CD4-positive, alpha-beta T cell treated with Interleukin-2 at 100 ng/mL for 4 hours (primary cell): ENCODE measurements at places on chromosomes 2 and 18.

GRCh38 chr2:64065516-64065915, 46.3 kb upstream of the VPS54 start:
- no peak for DNase-seq

DNA sequence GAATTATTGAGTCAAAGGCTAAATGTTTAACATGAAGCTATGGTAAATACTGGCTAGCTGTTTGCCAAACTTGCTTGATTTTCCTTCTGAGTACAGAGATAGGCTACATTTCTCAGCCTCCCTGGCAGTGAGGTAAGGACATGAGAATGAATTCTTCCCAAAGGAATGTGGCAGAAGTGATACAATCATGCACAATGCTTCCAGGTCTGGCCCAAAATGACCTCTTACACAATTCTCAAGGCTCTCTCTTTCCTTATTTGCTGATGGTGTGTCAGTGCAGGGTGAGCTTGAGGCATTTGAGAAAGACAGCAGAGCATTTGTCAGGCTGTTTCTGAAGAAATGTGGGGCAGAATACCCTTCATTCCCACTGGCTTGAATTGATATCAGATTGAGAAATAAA, 95.6 kb upstream of the NABP1 start:
- DNase-seq = no peak

DNA sequence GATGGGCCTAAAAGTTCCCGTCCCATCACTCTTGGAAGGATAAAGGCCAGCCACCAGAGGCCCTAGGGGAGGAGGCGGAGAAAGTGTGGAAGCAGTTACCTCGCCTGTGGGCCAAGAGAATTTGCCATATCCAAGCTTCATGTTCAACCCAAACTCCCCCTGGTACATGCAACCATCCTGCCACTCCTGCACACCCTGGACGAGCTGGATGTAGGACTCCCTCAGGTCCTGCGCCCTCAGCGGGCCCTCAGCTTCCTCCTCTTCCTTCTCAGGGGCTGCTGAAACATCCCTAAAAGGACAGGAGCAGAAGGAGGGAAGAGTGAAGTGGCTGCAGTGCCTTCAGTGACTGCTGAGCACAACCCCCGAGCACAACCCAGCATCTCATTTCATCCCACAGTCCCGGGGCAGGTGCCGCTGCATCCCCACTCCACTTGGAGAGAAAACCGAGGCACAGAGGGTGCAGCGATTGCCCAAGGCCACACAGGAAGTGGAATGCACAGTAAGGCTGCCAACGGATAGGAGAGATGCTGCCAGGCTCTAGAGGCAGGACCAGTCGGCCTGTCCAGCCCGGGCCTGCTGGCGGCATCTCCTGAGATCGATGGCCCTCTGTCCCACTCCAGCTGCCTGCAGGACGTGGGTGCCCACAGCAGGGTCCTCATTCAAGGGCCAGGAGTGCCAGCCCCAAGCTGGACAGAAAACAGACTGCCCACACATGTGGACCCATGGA, 2.9 kb downstream of the ANKMY1 start:
- no peak for DNase-seq

GRCh38 chr2:31238906-31239592, 5.1 kb downstream of the EHD3 start:
- DNase-seq = no peak
